ENCODE measurements at places on chromosomes 7 and 10.

DNA sequence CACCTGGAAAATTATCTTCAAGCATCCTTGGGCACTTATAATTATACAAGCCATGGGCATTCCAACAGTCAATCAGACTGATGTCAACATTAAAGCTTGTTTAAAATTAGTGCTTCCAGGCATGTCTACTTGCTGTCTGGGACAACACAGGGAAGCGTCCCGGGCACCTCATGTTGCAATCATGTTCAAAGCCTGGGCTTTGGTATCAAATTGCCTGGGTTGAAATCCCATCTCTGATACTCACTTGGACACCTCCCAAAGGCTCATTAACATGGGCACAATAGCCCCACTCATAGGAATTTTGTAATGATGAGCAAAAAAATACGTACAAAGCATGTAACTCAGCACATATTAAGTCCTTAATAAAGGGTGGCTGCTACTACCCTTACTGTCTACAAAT, 14.4 kb downstream of the AIFM2 start:
- no peak for DNase-seq

GRCh38 chr10:11586170-11586569, 25.3 kb downstream of the USP6NL start:
- DNase-seq, result no peak

DNA sequence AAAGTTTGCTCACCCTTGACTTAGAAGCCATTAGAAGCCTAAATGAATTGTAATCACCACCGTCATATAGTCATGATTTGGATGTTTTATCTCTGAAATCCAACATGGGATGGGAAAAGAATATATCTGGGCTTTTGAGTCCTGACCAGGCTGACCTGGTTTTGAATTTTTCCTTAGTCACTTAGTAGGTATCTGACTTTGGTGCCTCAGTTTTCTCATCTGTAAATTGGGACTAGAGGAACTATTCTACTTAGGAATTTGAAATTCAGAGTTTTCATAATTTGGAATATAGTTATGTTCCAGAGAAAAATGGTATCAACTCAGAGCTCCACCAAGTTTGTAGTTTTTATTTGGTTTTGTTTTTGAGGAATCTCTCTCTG, 40.9 kb downstream of the SHOC2 start:
- DNase-seq, result no peak

DNA sequence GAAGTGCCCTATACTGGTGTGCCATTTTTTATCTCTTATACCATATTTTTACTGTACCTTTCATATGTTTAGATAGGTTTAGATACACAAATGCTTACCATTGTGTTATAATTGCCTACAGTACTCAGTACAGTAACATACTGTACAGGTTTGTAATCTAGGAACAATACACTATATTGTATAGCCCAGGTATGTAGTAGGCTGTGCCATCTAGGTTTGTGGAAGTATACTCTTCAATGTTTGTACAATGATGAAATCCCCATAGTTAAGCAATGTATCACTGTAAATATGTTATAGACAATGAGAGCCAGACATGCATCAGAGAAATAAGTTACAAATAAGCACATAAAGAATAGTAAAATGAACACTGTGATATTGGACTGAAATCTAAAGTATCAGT, 109.1 kb downstream of the IQUB start:
- no peak for DNase-seq

- no peak for DNase-seq
Measured at GRCh38 chr10:118500477-118501104, 94.9 kb downstream of the PRLHR start.

GRCh38 chr7:152594801-152595200, 81.1 kb downstream of the XRCC2 start:
- no peak for DNase-seq

DNA sequence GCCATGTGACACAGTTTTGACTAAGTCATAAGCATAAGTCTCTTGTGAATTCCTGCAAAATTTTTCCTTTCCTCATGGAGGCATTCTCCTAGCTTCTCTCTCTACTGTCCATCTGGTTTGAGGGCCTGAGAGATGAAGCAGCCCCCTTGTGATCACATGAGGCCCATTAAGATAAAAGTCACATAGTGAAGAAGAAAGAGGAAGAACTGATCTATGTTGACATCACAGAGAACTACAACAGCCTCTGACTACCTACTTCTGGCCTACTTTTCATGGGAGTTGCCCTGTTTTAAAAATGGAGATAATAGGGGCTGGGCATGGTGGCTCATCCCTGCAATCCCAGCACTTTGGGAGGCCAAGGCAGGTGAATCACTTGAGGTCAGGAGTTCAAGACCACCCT, 50.4 kb downstream of the TFEC start:
- DNase-seq, result no peak

GRCh38 chr7:120920034-120920433, 30.5 kb upstream of the ING3 start:
- DNase-seq, result no peak

GRCh38 chr7:14639329-14639728, 263.2 kb downstream of the DGKB start:
- no peak for DNase-seq

DNA sequence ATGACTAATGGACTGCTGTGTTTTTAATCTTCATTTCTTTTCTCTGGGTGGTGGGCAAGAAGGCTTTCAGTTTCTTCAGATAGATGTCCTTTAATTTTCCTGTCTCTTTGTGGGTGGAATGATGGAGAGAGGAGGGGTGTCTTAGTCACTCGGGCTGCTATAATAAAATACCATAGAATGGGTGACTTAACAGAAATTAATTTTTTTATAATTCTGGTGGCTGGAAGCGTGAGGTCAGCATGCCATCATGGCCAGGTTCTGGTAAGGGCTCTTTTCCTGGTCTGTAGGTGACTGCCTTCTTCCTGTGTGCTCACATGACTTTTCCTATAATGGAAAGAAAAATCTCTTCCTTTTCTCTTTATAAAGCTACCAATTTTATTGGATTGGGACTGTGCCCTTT, 6.3 kb downstream of the RSBN1L start:
- DNase-seq, result no peak

- no peak for DNase-seq
Measured at GRCh38 chr10:101065481-101066145, 3.8 kb downstream of the KAZALD1 start.

DNA sequence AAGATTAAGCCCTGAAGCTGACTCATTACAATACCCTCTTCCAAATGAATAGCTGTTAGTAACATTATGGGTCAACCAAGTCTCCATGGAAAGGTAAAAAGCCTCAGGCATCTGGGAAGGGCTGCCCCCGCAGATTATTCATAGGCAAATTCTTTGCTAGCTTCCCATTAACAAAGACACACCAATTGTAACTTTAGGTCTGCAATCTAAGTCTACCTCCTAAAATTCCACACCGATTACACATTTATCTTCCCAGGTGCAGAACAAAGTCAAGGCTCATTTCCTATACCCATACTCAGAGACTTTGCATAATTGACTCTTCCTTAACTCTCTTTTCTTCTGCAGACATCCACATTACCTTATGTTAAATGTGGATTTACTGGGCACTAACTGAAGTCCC, 826.3 kb upstream of the MBL2 start:
- DNase-seq, result no peak

DNA sequence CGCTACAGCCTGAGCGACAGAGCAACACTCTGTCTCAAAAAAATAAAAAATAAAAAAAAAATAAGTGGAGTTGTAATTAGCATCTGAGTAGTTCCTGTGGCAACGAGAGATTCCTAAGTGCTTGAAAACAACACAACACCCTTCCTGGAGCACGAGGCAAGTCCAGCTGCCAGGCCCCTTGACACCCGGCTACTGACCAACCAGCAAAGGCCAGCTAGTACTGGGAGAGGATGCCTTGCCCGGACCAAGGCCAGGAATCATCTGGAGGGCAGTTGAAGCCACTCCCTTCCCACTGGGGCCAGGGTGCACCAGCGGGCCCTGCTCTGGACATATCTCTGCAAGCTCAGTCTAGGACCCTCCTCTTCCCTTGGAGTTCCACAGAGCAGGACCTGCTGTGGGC, 536 bp downstream of the C10orf105 start:
- DNase-seq, result no peak

GRCh38 chr10:79274279-79275104, 72.8 kb upstream of the PPIF start:
- DNase-seq, result no peak

DNA sequence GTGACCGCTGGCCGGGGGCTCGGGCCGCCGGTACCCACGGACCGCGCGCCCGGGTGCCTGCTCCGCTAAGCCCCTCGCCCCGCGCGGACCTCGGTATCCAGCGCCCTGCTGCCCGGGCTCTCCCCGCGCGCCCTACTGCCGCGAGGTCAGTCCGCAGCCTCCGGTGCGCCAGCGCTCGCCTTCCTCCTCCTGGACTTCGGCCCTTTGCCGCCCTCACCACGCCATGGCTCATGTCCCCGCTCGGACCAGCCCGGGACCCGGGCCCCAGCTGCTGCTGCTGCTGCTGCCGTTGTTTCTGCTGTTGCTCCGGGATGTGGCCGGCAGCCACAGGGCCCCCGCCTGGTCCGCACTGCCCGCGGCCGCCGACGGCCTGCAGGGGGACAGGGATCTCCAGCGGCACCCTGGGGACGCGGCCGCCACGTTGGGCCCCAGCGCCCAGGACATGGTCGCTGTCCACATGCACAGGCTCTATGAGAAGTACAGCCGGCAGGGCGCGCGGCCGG, 483 bp downstream of the GDF10 start:
- no peak for DNase-seq

- DNase-seq, result no peak
Measured at GRCh38 chr7:6012355-6013104, 3.5 kb downstream of the AIMP2 start.

DNA sequence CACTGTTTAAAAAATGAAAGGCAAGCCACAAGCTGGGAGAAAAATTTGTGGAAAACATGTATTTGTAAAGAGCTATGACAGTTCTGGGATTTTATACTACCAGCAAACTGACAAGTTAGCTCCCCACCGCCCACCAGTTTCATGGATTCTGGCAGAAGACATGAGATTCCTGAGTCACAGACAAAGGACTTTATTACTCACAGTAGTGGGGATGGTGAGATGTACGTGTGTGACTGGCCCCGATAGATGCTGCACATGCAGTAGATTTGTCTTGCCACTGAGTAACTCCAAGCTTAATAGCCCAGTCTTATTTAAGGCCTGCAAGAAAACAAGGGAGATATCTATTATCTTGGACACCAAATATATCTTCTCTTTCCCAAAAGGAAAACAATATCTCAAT, 281.7 kb downstream of the AHR start:
- DNase-seq, result no peak

- no peak for DNase-seq
Measured at GRCh38 chr7:84021292-84021908, 173.2 kb downstream of the SEMA3A start.

DNA sequence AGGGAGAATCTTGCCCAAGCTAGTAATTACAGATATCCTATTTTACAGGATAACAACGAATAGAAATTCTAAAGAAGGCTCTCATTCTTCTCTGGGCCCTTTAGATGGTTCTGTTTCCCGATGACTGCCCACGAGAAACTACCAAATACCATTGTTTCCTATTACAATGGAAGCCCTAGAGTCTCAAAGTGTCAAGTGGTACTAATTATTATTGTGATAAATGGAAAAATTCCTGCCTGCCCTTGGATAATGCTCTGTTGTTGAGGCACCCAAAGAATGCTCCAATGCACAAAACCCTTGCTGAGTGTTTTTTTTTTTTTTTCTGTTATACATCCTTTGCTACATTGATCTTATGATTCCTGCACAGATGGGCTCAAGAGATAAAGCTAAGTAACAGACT, 504.5 kb downstream of the XPNPEP1 start:
- DNase-seq, result no peak

DNA sequence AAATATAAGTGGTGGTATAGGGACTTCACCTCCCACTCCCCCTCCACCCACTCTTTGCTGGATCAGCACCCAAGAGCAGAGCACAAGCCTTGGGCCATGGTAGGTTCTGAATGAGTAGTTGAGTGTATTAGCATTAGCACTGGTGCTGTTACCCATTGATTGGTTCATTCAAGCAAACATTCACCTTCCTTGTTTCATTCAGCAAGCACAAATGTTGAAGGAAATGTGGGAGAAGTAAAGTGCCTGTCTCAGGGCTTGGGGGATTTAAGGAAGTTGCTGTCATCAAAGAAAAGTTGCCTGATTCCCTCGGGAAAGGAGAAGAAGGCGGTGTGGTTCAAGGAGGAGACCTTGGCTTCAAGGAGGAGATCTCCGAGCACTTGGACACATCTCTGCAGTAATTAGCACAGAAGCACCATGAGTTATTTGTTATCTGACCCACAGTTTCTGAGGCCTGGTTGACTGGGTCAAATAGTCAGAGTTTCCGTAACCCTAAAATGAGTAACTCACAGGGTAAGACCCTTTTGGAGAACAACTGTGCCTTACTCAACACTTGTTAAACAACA, 17.3 kb downstream of the IL2RA start:
- DNase-seq, result no peak

- DNase-seq, result peak; percentile 24
Measured at GRCh38 chr10:29635711-29636144, 957 bp upstream of the SVIL start.

GRCh38 chr10:84172467-84173356, 889 bp upstream of the GPR15LG start:
- DNase-seq, result no peak

DNA sequence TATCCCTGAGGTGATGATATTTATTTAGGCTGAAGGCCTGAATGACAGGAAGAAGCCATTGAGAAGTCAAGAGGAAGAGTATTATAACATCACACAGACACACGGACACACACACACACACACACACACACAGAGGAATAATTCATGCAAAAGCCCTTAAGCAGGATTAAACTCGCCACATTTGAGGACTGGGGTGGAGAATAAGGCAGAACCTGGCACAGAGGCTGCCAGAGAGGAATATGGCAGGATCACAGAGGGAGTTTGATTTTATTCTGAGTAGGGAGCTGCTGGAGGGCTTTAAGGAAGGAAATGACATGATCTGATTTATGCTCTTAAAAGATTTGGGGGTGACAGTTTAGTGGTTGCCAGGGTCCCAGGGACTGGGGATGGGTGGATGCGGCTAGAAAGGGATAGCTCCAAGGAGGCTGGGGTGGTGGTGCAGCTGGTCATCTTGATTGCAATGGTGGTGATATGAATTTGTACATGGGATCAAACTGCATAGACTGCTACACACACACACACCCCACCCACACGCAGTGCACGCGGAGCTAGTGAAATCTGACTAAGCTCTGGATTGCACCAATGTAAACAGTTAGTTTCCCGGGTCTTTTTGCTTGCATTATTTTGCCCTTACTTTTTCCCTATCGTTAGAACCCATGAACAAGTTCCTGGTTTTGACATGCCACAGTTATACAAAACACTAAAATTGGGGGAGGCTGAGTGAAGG, 11.2 kb downstream of the SMURF1 start:
- DNase-seq, result peak; percentile 15

- DNase-seq, result no peak
Measured at GRCh38 chr10:27911539-27911938, 87.3 kb downstream of the ODAD2 start.

Data from activated CD8-positive, alpha-beta T cell treated with anti-CD3 and anti-CD28 coated beads for 36 hours (primary cell).